Effector CD4-positive, alpha-beta T cell (primary cell): ENCODE measurements at places on chromosomes 2 and 18.
A peak's percentile ranks its signal among the peaks of the same experiment; 100 is the strongest.

DNA sequence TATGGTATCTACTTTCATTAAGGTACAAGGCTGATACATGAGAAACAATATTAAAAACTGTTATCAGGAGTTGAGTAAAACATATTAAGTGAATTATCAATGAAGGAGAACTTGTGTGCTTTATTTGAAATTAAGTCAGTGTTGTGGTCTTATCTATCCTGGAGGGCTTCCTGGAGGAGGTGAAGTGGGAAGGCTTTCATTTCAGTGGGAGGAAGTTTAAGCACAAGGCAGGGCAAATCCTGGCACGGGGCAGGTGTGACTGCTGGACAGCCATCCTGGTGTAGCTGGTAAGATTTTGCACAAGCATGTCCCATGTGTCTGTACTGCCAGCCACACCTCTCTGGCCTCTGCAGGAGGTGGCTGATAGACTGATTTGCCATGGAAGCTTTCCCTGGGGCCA, 159.7 kb upstream of the SKOR2 start:
- no peak for DNase-seq

- DNase-seq: no peak
These were observed at the start of gene ANTXR1 for GRCh38 chr2:69013142-69013839. ANTXR1 (plus strand) TSS chr2:69013179; CDS start chr2:69013500, 321 bp downstream.

DNA sequence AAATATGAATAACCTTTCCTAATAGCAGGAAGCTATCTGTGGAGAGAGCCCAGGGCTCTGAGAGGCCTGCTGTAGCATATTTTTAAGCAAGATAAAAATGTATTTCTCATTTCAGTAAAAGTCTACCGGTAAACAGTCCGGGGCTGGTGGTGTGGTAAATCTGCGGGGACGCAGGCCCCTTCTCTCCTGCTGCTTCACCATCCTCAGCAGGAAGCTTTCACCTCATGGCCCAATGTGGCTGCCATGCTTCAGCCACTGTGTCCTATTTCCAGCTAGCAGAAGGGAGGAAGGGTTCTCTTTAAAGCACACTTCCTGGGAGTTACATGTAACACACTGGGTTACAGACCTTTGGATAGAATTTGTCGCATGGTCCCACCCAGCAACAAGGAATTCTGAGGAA, 79.5 kb upstream of the ODC1 start:
- no peak for DNase-seq

- DNase-seq: no peak
These were observed 118.8 kb downstream of the SH3RF3 start for GRCh38 chr2:109247812-109248211.

DNA sequence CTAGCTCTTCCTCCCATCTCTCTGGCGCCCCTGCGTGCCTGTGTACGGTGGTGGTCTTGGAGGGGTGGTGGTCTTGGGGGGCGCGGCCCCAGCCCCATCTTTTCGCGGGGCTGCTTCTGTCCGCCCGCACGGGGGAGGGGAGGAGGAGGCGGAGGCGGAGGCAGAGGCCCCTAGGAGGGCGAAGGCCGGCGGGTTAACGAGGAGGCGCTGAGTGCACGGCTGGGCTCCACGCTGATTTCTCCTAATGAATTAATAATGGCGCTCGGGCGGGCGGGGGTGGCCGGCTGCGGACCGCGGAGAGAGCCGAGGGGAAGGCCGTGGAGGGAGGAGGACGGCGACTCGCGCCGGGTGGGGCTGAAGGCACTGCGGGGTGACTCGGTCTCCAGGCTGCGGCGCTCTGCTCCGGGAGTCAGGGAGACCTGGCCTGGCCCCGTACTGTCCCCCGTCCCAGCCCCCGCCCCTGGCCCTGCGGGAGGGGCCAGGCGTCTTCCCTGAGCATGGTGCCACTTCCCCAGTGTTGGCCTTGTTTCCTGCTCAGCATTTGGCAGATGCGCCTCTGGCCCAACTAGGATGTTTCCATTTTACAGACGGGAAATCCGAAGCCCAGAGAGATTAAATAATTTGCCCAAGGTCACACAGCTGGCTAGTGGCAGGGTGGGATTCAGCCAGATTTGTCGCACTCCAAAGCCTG, 6.0 kb downstream of the GAREM2 start:
- DNase-seq: no peak

DNA sequence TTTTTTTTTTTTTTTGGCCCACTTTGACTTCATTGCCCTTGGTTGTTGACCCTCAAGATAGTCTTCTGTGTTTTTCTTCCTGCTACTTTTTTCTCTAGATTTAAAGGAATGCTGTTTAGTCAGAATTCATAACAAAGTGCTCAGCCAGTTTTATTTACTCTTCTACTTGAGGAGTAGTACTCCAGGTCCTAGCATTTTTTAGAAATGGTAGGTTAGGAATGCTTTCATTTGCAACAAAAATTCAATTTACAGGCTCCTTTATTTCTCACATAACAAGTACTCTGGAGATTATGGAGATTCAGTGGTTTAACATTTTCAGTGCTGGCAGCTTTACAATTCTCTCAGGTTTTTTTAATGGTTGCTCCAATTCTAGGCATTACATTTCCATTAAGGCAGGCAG, 58.2 kb downstream of the KIAA1328 start:
- DNase-seq: no peak

DNA sequence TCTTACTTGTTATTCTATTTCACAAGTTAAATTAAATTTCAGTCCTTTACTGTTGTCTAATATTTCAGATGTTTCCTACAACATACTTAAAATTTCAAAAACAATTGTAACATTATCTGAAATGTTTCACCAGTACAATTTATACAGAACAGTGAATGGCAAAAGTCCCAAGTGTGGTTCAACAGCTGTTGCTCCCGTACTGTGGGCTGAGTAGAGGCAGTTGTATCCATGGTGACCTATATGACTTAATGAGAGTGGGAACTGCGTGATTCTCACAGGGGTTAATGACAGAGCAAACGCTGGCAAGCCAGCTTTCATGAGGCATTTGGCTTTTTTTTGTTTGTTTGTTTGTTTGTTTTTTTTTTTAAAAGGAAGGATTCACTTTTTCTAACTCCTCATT, 5.3 kb upstream of the PLCL1 start:
- DNase-seq: no peak

- no peak for DNase-seq
These were observed 9.0 kb downstream of the TEX51 start for GRCh38 chr2:126907671-126908070.

- DNase-seq: no peak
These were observed 63.3 kb downstream of the SFXN5 start for GRCh38 chr2:73007991-73008765.

GRCh38 chr18:63320123-63320974, 780 bp upstream of the BCL2 start:
- DNase-seq: peak; percentile 86

DNA sequence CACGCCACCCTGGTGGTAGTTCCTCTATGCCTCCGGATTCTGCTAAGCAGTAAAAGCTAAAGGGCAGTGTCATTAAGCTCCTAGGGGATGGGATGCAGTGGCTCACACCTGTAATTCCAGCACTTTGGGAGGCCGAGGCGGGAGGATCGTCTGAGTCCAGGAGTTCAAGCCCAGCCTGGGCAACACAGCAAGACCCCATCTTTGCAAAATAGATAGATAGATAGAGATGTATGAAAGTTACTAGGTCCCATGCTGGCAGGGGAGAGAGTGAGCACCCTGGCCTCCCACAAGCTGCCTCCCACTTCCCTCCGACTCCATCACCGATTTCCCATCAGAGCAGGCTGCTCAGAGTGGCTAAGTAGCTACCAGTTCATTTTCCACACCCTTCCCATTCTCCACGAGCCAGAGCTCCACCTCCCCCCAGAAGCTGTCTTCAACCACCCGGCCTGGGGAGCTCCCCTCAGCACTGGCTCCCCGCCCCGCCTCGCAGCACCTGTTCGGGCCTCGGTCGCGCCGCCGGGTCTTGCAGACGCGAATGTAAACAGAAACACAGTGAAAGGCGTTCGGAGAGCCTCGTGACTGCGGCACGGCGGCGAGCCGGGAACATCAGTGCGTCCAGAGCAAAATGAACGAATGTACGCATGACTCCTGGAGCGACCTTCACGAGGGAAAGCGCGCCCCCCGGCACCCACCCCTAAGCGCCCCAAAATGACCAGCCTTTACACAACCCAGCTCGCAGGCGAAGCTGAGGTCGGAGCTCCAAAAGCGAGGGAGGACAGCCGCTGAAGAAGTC, 598 bp upstream of the CEP68 start:
- peak; percentile 64 for DNase-seq

GRCh38 chr18:7821784-7822183, 254.7 kb downstream of the PTPRM start:
- no peak for DNase-seq

GRCh38 chr2:30663321-30663720, 143.9 kb downstream of the CAPN13 start:
- DNase-seq: no peak

DNA sequence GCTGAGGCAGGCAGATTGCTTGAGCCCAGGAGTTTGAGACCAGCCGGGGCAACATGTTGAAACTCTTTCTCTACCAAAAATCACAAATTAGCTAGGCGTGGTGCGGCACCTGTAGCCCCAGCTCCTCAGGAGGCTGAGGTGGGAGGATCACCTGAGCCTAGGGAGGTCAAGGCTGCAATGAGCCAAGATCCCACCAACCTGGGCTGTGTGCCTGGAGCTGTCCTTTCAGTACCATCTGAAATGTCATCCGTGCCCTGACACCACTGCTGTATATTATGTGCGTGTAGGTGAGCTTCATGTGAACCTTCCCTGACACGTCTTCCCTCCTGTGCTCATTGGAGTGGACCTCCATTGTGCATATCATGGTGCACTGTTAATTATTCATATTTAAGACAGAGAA, 84.8 kb upstream of the HNRNPA3 start:
- no peak for DNase-seq

- DNase-seq: no peak
These were observed 176.4 kb upstream of the RAB6C start for GRCh38 chr2:129803032-129803431.

DNA sequence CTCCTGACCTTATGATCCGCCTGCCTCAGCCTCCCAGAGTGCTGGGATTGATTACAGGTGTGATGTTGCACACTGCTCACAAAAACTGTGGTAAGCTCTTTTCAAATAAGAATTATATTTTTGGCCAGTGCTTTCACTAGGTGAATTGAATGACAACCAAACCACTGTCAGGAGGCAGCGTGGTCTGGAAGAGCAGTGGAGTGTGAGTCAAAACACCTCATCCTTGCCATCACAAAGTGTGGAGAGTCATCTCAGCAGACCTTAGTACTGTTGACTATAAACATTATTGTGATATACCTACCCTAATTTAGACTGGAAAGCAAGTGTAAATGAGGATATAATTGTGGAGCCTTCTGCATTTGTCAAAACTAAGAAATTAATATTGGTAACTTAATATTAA, 61.3 kb downstream of the UBE2E3 start:
- DNase-seq: no peak

GRCh38 chr2:84482603-84483002, 23.5 kb upstream of the SUCLG1 start:
- no peak for DNase-seq

DNA sequence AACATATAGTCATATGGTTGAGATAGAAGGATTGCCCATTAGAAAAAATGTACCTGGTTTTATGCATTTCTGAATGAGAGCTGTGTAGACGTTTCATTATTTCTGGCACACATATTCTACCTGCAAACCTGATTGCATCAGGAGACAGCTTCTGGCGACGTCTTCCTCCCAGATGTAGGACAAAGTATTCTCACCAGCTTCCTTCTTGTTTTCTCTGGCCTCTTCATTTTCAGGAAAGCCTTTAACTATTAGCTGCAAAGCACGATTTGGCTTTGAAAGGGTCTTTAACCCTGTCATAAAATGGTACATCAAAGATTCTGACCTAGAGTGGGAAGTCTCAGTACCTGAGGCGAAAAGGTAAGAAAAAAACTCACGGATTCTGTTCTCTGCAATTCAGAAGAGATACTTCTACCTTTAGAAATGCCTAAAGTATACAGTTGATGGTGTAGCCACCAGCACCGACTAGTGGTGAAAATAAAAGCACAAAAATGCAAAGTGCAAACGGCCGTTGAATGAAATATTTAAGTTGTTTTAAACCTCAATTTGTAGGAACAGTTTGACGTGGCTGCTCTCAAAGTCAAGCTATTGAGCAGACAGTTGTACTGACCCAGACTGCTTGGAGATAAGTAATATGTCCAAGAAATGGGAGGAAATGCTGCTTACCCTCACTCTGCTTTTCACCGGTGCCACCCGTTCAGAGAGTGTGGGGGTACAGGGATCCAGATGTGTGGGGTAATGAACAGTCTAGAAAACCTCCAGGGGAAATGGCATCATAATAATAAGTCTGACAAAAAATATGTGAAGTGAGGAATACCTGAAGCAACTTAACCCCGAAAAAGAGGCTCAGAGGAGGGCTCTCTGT, 20.2 kb downstream of the IL18RAP start:
- peak; percentile 26 for DNase-seq
